ENCODE measurements at places on chromosomes 3 and 15. TPM values are rescaled to one million over a fixed set of nuclear protein-coding genes. Genes with fewer than 3 reads are reported as not detected.
A peak's percentile ranks its signal among the peaks of the same experiment; 100 is the strongest.

- DNase-seq = peak; percentile 35
Measured at GRCh38 chr3:28726840-28727239, 378.2 kb upstream of the AZI2 start.

DNA sequence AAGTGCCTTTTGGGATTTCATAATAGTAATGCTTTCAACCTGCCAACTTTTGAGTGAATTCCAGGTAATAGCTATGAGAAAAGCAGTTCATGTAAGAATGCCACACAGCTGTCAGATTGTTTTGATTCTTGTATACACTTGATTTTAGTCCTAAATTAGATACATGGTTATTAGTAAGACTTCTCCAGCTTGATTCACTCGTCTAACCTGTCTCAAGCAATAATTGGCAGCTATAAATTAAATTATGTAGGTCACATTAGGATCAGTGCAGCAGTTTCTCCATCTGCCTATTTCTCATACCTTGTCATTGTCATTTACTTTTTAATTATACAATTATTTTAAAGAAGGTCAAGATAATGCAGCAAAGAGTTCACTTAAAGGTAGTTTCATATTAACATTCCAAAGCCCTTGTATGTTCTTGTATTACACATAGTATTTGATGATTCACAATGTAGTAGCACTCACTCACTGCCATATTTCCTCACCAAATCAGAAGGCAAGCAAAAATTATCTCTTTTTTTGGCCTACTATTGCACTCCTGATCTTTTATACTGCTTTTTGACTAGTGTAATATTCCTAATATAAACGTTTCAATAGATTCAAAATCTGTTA is 10.9 kb upstream of the CRYBG3 start:
- DNase-seq = no peak

The CKMT1A gene
- 2.2 TPM for total RNA-seq

The ERICH6 gene
- not detected for total RNA-seq
